Astrocyte of the spinal cord (primary cell): ENCODE measurements at places on chromosomes 6 and 20.
A peak's percentile ranks its signal among the peaks of the same experiment; 100 is the strongest.

DNA sequence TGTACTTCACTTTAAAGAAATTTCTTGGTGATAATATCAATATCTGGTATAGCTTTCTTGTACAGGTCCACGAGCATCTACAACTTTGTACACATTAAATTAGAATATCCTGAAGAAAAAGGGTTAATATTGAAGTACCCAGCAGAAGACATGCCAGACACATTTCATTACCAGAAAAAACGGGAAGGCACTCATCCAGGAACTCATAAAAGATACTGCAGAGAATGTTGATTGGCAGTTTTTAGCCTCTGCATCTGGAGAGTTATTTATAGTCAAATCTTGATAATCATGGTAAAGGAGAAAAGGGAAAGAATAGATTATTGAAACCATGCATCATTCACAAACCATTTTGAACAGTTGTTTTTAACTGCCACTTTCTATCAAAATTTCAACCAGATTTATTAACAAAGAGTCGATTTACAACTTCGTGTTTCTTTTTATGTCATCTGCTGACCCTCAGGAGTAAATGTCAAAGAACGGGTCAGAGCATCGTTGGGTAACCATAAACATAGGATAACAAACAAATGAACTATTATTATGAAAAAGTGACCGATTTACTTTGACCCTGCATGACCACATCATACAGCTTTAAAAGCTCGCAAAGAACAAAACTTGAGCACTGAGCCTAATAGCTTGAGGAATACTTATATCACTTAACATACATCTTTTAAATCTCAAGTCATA is 229.2 kb upstream of the SGK1 start:
- DNase-seq, result no peak

- DNase-seq, result no peak
These were observed 37.5 kb downstream of the AIG1 start for GRCh38 chr6:143098054-143098671.

DNA sequence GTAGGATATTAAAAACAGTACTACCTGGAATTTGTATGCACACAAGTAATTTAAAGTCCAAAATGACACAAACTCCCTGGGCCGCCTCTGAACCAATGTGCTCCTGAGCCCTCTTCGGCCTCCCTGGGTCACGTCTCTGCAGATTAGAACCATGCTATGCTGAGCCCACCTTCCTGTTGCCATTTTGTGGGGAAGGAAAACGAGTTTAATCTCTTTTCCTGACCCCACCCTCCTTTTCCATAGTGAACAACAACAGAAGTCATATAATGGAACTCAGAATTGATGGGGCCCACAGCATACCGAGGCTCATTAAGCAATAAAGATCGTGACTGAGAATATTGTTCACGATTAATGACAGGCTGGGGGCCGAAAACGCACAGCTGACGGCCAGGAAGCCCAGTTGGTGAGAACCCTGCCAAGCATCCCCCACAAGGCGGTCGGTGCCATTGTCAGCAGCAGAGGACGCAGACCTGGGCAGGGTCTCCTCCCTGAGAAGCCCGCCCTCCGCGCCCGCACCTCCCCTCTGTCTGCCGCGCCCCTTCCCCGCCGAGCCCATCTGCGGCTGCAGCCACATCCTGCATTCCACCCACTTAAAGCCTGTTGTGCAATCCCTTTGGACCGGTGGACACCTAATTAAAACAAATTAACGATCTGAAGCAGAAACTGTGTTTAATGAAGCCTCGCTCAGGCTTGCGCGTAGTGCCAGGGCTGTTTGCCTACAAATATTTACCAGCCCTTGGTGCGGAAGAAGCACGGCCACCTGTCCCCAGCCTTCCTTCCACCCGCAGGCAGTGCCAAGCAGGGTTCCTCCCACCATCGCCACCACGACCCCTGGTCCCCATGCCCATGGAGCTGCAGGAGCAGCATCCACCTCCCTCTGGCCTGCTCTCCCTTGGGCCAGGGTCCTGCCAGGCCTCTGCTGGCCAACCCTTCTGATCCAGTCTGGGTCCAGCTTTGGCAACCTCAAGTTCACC is 68.1 kb downstream of the DLL1 start:
- peak; percentile 12 for DNase-seq

- DNase-seq, result no peak
These were observed 4.9 kb downstream of the SMPD2 start for GRCh38 chr6:109445382-109445781.
